ENCODE measurements at places on chromosomes 12 and 14. TPM values are rescaled to one million over a fixed set of nuclear protein-coding genes. Genes with fewer than 3 reads are reported as not detected.

GRCh38 chr14:62956413-62956812, 88.8 kb downstream of the KCNH5 start:
- DNase-seq, result no peak

DNA sequence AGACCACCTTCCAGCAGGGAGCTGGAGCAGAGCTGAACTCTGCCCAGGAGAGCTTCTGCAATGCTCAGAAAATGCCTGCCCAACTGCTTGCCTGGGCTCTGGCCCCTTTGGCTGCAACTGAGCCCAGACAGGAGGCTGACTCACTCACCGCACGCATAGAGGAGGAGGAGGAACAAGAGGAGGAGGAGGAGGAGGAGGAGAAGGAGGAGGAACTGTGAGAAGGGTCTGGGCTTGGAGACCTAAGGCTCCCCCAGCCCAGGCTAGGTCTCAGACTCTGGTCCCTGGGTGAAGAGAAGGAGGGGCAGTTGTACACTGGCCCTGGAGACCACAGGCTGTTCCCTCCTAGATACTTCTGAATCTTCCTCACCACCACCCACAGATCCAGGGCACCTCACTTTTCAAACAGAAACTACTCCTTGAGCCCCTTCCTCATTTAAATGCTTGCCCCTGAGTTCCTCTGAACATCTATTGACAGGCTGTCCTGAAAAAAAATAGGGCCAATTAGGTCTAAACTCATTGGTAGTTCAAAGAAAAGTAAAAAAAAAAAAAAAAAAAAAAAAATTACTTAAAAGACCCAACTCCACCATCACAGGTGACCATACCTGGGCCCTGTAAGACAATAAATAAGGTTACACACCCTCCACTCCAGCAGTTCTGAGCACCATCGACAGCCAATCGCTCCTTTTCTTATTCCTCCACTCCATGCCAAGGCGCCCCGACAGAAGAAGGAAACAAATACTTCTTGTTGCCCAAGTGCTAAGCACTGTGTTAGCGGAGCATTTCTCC, 674 bp downstream of the VDR start:
- DNase-seq, result peak; percentile 51

KRT5 gene
- polyA plus RNA-seq, result 0.35 TPM

- DNase-seq, result peak; percentile 19
Measured at GRCh38 chr12:115572440-115572839, 705.1 kb downstream of the MED13L start.

PLBD1 gene
- polyA plus RNA-seq, result 26.7 TPM

DNA sequence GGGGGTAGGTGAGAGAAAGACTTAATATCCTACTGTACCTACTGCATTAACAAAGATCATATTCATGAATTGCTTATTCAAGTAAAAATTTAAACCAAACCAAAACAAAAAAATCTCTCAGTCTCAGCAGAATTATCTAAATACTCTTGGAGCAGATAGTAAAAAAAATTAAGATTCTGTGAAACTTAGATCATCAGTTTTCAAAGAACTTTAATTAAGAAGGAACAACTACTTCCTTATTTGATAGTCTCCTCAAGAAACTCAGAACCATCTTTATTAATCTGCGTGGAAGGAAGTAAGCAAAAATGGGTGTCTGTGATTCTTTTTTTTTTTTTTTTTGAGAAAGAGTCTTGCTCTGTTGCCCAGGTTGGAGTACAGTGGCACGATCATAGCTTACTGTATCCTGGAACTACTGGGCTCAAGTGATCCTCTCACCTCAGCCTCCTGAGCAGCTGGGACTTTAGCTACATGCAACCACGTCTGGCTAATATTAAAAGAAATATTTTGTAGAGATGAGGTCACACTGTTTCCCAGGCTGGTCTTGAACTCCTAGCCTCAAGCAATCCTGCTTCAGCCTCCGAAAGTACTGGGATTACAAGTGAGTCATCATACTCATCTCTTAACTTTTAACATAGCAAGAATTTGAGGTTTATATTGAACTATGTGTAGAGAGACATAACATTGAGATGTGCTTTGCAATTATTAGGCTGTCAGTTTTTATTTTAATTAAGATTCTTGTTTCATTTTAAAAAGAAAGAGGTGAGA, 37.4 kb downstream of the GAS2L3 start:
- no peak for DNase-seq

IGF1 gene
- 19.7 TPM for polyA plus RNA-seq

DNA sequence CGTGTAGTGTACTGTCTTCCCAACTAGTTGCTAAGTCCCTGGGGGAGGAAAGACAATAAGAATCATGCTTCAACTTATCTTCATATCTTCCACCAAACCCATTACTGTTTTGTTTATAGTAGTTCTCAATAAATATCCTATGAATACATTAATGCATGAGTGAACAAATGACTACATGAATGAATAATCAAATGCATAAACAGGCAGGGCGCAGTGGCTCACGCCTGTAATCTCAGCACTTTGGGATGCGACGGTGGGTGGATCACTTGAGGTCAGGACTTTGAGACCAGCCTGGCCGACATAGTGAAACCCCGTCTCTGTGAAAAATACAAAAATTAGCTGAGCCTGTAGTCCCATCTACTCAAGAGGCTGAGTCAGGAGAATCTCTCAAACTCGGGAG, 32.1 kb upstream of the NR2C1 start:
- DNase-seq, result no peak

- no peak for DNase-seq
Measured at GRCh38 chr12:22935090-22935489, 310.1 kb downstream of the ETNK1 start.

CCDC196 gene
- polyA plus RNA-seq, result not detected

MAP3K9 gene
- polyA plus RNA-seq, result 5.1 TPM

- peak; percentile 90 for DNase-seq
Measured at GRCh38 chr14:94355191-94355794, 32.2 kb upstream of the SERPINA6 start.

DNA sequence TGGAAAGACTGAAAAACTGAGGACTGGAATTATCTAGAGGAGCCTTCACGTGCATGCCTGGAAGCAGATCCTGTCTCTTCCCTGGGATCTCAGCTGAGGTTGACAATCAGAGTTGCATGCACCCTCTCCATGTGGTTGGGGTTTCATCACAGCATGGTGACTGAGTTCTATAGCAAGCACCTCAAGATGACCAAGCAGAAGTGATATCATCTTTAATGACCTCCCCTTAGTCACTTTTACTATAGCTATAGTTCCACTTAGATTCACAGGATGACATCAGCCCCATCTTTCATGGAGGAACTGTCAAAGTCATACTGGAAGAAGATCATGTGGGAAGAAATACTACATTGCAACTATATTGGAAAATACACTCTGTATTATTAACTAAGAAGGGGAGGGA, 105.8 kb upstream of the ATXN7L3B start:
- DNase-seq, result no peak

DNA sequence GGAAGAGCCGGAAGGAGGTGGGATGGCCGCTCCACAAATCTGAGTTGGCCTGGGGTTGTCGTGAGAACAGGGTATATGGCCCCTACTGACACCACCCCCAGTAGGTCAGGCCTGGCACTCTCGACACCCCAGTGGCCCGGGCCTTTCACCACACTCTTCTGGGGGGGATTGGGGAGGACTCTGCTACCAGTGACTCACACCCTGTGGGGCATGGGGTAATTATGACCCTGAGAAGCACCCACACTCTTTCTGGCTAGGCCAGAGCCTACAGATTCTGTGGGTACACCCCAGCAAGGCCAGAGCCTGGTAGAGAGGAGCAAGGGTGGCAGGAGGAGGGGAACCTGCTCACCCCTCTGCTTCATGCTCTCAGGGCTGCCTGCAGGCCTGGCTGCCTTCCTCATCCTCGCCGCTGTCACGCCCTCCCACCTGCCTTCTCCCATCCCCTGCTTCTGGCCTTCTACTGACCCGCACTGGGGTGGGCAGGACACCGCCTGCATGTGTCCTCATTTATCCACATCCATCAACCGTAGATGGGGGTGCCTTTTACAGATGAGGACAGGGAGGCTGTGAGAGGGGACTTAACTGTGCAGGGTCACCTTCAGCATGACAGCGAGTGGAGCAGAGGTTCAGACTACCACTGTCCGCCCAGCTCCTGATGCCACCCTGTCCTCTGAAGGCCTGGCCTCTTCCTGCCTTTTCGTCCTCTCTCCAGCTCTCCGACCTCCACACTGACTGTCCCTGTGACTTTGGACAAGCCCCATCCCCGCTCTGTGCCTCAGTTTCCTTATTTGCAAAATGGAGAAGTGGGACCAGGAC, 18.4 kb downstream of the ASB2 start:
- DNase-seq, result no peak

- DNase-seq, result no peak
Measured at GRCh38 chr12:132761032-132761920, at the start of gene ANKLE2. Gene ANKLE2, minus strand, starts transcription at chr12:132761832. Its CDS starts 34 bp downstream, at chr12:132761798.

DNA sequence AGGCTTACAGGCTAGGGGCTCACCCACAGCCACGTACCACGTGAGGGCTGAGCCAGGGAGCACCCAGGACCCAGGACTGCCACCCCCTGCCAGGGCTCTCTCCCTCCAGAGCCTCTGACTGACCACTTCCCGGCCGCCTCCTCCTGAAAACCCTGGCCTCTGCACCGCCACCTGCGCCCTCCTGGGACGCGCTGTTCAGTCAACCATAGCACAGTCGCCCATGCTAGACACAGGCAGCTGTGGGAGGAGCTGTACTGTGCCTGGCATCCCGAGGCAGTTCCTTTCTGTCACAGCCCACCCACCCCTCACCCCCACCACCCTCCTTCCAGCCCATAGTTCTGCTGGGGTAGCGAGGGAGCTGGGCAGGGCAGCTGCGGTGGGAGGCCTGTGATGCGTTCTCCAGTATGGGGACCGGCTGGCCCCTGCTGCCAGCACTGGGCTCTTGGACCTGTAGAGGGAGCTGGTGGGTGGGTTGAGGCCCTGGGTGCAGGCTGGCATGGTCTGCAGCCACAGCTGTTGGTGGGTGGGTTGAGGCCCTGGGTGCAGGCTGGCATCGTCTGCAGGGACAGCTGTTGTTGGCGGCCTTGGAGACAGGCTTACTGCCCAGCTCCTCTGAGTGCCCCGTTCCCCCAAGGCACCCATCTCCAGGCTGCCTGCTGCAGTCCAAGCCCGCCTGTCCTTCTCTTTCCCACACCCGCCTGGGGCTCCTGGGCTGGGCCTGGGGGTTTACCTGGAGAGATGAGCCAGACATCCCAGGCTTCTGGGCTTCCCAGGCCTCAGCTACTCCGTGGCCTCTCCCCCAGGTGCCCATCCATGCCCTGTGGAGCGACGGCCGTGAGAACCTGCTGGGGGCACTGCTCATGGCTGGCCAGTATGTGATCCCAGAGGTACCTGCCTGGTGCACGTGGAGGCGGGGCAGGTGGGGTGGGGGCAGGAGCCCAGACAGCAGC, 11.5 kb downstream of the ASPG start:
- DNase-seq, result peak; percentile 71

DNA sequence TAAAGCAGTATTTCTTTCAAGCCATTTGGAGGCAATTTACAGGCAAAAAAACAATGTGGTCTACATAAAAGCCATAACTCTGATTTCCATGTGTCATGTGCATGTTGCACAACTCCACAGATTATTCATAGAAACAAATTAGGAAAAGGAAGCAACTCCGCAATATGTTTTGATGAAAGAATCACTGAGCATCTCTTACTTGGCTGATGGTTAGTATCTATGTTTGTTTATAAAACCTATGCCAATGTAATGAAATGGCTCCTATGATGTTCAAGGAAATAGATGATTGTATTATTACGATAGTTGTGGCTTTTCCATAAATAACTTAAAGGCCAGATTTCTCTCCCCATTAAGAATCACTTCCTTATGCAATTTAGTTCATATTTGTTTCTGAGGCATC, 373.7 kb downstream of the CCDC91 start:
- peak; percentile 46 for DNase-seq

- no peak for DNase-seq
Measured at GRCh38 chr14:37588956-37589714, 5.9 kb downstream of the FOXA1 start.

GRCh38 chr14:105974902-105975301, 448.5 kb downstream of the TMEM121 start:
- no peak for DNase-seq

DNA sequence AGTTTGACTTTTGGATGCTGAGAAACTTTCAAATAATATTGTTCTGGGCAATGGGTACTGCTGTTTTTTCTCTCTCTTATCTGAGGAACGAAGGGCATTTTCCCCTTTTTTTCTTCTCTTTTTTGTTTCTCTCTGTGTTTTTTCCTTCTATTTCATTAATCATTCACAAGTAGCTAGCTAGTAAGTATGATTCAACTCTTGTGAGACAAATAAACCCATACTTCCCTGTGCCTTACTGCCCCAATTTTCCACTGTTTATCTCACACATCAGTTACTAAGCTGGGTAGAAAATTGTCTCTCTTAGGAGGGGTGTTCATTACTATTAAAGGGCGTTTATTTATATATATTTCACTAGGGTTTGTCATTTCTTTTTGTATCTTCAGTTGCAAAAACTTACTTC, 437.6 kb downstream of the RERGL start:
- DNase-seq, result no peak

All from left lung (tissue), 14 donors.